Muscle of leg (tissue), 16 donors: ENCODE measurements at places on chromosomes 2 and 18.

DNA sequence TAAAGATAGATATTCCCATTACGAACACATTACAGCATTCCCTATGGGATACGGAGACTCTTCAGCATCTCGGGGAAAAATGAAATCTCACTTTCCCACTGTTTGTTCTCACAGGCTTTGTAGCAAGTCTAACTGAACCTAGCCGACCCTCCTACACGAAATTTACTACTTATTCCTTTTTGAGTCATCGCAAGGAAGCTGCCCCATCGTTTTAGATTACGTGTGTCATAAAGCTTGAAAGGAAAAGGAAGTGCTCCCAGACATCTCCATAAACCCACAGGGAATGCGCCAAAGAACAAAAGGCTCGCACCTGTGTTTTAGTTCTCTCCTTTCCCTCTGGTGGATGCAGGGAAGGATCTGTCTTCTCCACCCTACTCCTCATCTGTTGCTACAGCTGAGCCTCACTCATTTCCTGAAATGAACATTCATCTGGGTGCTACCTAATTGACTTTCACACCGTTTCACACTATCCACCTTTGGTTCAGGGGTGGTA lies 76.2 kb upstream of the STK39 start:
- DNase-seq = peak; percentile 73

DNA sequence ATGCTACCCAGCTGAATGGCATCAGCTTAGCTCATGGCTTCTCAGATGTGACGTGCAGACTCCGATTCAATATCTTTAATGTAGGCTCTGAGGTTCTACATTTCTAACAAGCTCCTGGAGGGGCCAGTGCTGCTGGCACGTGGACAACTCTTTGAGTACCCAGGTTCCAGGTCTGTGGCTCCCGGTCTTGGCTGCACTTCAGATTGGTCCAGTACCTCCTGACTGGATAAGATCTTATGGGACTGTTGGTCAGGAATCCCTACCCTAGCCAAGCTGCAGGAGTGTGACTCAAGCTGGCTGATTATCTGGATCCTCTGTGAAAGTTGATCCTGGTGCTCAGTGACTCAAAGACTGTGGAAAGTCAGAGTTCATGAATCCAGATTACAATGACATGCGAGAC lies 222.1 kb downstream of the ANKRD30B start:
- no peak for DNase-seq

GRCh38 chr2:30612371-30612770 lies 165.3 kb downstream of the LCLAT1 start:
- no peak for DNase-seq

DNA sequence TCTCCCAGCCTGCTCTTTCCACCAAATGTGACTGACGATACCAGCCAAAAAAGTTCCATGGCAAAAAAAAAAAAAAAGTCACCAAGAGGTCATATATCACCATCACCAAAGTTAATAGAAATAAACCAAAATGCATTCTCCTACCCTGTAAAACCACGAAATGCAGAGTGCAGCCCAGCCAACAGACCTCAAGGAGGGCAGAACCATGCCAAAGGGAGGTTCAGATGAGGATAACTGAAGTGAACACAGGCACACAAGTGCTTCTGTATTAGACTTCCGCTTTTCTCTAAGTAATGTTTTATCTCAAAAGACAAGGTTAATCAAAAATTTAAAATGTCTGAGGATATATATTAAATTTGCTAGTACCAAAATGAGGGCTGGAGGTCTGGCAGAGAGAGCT lies 5.5 kb downstream of the SERPINE2 start:
- no peak for DNase-seq

DNA sequence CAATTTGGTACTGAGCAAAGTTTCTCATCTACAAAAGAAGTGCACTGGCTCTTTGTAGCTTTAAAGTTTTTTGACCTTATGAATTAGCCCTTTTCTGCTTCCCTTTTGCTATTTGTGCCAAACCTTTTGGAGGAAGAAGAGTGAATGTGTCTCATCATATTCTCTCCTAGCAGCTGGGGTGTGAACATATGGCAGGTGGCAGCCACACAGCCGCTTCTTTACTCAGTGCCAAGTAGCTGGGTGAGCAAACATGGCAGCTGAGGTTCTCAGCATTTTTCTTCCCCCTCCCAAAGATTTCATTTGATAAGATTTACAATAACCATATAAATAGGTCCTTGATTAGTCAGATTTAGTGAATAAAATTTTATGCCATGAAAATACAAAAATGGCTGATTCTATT lies 46.7 kb upstream of the STK17B start:
- DNase-seq = peak; percentile 36

DNA sequence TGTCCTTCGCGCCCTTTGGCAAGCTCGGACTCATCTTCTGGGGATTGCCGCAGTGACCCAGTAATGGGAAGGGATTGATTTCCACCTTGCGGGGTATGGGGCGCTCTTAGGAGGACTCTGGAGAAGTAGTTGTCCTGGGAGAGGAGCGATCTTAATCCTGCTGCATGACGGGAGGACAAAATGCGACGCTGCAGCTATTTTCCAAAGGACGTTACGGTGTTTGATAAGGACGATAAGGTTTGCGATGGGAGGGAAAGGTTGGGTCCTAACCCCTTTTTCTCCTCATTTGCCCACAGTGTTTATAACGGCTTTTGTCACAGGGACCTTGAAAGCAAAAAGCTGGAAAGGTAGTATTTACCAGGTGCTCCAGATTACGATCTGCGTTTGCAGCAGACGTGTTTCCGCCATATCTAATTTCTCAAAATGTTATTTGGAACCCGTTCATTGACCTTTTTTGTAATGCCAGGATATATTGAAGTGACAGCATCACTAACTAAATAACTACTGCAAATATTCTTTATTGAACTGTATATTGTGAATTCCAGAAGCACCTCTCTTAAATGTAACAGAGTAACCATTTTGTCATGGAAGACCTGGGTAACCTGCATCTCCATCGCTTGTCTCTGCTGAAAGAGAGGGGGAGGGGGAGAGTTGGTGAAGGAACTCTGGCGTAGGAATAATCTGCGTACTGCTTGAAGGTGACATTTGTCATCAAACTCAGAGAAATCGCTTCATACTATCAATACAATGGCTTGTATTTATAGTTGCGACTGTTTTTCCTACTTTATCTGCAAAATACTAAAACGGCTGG lies 590 bp downstream of the MDH1 start:
- DNase-seq = no peak

DNA sequence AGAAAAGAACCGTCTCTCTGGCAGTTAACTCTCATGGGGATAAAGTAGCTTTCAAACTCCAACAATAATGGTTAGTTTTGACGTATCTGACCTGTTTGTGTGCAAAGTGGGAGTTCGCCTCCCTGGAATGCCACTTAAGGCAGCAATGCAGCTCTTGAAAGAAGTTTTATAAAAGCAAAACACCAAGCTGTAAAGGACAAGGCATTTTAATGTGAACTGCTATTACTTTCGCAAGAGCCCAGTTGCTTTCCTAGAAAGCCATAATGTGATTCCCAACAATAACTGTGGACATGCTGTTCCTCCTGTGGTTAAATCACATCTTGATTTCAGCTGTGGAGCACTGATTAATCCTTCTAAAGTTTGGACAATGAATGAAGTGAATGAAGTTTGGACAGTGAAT lies 303.7 kb downstream of the PTPRM start:
- no peak for DNase-seq

DNA sequence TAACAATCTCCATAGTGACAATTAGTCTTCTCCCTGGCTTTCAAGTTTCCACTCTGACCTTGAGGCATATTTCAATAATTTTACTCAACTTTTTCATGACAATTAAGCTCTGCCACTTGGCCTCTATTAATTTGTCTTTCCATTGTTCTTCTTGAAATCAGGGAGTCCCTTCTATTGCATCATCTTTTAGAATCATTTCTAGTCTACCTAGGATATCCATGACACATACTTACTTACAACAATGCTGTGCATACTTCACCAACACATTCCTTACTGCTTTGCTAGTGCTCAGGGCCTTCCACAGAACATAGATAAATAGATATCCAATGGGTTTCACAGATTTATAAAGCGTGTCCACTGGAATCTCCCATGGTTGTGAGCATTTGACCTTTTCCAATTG lies 331.5 kb upstream of the LRP1B start:
- DNase-seq = no peak

- peak; percentile 57 for DNase-seq
Measured at GRCh38 chr2:156087875-156088274, 244.6 kb downstream of the NR4A2 start.

GRCh38 chr18:10840743-10841142 lies 308.6 kb downstream of the PIEZO2 start:
- DNase-seq = no peak

GRCh38 chr2:63544017-63544627 lies 44.2 kb downstream of the WDPCP start:
- no peak for DNase-seq

DNA sequence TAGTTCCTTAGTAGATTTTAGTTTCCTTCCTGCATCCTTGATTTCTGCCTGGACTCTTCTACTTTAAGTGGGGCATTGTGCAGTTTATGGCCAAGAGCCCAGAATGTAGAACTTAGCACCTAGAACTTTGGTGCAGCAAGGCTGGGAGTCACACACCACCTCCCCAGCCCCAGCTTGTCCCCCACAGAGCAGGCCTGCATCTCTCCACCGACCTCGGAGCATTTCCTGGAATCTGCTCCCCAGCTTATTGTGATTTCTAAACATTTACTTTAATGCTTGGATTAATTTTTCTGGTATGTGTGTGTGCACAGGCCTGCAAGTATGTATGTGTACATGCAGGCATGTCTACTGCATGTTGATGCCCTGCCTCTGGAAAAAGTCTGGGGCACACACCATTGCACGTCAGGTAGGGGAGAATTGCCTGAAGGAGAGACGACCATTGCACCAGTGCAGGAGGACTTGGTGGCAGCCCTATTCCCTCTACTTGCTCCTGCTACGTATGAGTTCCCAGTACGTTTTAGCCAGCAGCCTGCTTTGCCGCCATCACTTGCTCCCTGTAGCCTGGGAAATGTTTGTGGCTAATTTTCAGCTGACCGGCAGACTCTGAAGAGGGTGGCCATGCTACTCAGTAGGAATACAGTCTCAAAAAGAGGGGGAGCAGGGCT lies 419.9 kb upstream of the HS6ST1 start:
- no peak for DNase-seq

- no peak for DNase-seq
Measured at GRCh38 chr2:43274055-43274454, 47.6 kb upstream of the ZFP36L2 start.
